IMR-90 (cell line): ENCODE measurements at places on chromosomes 2 and 18. TPM values are rescaled to one million over a fixed set of nuclear protein-coding genes. Genes with fewer than 3 reads are reported as not detected.

Gene FAHD2A
- polyA plus RNA-seq: 34.0 and 35.1 TPM in 2 replicates

Gene ASXL2
- 4.9 and 5.3 TPM in 2 replicates for polyA plus RNA-seq

Gene CXCR1
- not detected in 2 replicates for polyA plus RNA-seq

Gene MYO3B
- 0.02 TPM in 1 of 2 replicates, not detected in the other for polyA plus RNA-seq

Gene SERPINB5
- polyA plus RNA-seq: not detected in 2 replicates

Gene LCLAT1
- polyA plus RNA-seq: 6.9 and 7.5 TPM in 2 replicates

Gene ALPP
- not detected in 2 replicates for polyA plus RNA-seq

Gene POU3F3
- polyA plus RNA-seq: not detected in 2 replicates

Gene CASP10
- 0.12 and 0.13 TPM in 2 replicates for polyA plus RNA-seq

Gene UGT1A8
- polyA plus RNA-seq: not detected in 2 replicates

Gene FSHR
- not detected in 2 replicates for polyA plus RNA-seq

Gene LBX2
- polyA plus RNA-seq: 0.62 and 0.66 TPM in 2 replicates

Gene RIT2
- polyA plus RNA-seq: not detected in 2 replicates

Gene CAD
- 38.7 and 45.8 TPM in 2 replicates for polyA plus RNA-seq

Gene TEX44
- polyA plus RNA-seq: not detected in 2 replicates

DNA sequence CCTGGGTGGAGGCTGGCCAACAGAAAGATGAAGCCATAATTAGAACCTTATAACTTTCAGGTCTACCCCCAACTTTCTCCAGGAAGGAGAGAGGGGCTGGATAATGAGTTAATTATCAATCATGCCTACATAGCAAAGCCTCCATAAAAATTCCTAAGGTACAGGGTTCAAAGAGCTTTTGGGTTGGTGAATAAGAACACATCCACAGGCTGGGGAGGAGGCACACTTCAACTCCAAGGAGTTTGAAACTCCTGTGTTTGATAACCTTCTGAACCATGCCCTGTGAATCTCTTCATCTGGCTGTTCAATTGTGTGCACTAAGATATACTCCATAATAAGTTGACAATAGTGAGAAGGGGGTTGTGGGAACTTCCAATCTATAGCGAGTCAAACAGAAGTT, 552.3 kb downstream of the TDRD15 start:
- no peak for DNase-seq

GRCh38 chr2:53235836-53236582, 531.6 kb upstream of the CHAC2 start:
- no peak for DNase-seq

DNA sequence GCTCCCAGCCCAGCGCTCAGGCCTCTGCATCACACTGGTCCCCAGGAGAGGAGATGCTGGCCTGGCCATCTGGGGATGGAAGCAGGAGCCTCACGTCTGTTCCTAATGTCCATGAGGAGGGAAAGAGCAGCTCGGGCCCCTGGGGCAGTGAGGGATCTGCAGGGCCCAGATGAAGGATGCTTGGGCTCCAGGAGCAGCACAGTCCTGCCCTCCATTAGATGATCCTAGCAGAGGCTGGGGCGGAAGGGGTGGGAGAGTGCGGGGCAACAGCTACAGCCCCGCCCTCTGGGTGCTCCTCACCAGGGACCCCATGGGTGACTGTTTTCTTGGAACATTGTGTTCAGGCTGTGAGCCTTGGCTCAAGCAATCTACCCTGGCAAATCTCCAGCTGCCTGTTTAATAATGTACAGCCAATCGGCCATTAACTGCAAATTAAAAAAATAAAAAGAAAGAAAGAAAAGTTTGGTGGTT, 49.7 kb downstream of the TNS1 start:
- DNase-seq: no peak

- no peak for DNase-seq
These were observed 259.9 kb upstream of the MYT1L start for GRCh38 chr2:2590841-2591541.

DNA sequence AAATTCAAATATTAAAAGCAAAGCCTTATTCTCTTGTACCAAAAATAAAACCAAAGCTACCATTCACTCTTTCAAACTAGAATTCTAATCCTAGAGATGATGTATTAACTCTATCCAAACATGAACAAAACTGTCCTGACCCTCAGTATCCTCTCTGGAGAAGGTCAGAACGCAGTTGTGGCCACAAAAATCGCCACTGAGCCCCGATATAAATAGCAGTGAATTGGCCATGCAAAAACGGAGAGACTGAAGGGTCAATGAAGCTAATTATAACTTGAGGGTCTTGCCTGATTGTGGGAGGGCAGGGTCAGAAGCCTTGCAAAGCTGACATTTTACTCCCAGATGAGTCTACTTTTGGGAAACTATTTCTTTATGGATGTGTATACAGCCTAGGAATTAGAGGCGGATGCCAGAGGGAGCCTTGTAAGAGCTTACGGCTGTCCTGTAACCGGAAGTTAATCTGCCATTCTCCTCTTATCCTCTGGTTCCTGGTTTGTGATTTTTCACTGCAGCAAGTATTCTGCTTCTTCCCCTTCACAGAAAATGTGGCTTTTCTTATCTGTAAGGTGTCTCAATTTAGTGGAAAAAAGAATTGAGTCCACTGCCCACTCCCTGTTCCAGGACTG, 28.1 kb downstream of the CAVIN2 start:
- DNase-seq: no peak

GRCh38 chr18:76357585-76358260, 137.3 kb downstream of the ZNF516 start:
- peak; percentile 20 for DNase-seq

GRCh38 chr18:53451902-53452301, 772.6 kb downstream of the MBD2 start:
- no peak for DNase-seq

DNA sequence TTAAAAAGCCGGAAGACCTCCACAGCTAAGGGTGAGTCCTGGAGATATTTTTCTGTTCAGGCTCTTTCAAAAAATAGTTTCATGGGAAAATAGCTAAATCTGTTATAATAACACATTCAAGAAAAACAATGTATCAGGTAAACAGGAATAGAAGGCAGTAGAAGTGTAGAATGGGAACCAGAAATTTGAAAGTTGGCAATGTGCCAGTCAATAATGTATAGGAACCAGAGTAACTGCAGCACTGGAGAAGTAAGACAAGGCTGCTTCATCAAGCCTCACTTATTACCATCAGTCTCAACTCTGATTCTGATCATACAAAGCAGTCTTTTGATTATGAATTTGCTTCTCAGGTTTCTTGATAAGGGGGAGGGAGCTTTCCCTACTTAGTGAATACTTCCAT, 81.4 kb upstream of the VRK2 start:
- no peak for DNase-seq

DNA sequence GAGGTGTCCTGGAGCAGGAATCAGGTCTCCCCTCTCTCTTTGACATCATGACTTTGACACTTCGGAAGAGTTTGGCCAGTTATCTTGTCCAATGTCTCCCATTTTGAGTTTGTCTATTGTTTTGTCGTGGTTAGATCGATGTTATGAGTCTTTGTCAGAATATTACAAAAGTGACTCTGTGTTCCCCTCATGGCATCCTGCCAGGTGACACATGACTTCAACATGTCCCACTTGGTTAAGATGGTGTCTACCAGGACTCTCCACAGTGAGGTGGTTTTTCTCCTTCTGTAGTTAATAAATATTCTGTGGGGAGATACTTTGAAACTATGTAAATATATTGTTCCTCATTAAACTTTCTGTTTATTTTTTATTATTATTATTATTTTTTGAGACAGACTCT, 76.6 kb upstream of the BZW1 start:
- no peak for DNase-seq

DNA sequence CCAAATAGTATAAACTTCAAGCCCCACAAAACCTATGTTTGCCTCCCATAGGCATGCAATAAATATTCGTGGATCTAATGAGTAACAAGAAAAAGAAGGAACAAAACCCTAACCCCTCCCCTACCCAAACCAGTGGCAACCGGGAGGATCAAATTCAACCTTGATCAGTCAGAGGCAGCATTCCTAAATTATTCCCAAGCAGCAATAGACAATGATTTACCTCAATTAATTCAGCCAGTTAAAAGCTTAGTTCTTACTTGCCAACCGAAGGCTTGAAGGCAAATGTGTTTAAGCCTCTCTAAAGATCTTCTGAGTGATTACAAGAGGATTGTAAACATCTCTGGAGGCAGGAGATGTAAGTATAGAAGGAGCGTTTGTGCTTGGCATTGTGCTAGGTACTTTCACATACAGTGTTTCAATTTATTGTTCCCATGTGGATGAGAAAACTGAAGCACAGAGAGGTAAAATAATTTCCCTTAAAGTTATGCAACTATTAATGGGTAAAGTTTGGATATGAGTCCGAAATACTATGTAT, 197.7 kb downstream of the MTX2 start:
- no peak for DNase-seq

DNA sequence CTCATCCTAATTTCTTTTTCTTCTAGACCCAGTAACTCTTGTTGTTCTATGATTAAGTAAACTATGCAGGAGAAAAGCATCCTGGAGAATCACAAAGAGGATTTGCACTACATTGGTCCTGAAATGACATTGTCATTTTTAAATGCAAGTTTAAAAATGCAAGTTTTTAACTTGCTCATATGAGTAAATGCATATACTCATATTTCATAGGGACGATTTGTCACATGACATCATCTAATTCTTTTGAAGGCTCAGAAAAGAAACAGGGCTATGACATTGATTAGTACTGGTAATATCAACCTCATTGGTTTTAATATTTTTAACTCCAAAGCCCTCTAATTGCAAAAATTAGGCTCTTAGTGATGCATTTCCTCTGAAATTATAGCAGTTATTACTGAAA, 324.4 kb downstream of the LRRTM1 start:
- DNase-seq: no peak

- DNase-seq: no peak
These were observed 256.5 kb downstream of the CNTNAP5 start for GRCh38 chr2:124281541-124281940.

- no peak for DNase-seq
These were observed 2.9 kb upstream of the SLC9A4 start for GRCh38 chr2:102470168-102470567.

GRCh38 chr2:16315908-16316307, 349.7 kb downstream of the CYRIA start:
- DNase-seq: no peak

- no peak for DNase-seq
These were observed 208.8 kb upstream of the SALL3 start for GRCh38 chr18:78770823-78771139.

DNA sequence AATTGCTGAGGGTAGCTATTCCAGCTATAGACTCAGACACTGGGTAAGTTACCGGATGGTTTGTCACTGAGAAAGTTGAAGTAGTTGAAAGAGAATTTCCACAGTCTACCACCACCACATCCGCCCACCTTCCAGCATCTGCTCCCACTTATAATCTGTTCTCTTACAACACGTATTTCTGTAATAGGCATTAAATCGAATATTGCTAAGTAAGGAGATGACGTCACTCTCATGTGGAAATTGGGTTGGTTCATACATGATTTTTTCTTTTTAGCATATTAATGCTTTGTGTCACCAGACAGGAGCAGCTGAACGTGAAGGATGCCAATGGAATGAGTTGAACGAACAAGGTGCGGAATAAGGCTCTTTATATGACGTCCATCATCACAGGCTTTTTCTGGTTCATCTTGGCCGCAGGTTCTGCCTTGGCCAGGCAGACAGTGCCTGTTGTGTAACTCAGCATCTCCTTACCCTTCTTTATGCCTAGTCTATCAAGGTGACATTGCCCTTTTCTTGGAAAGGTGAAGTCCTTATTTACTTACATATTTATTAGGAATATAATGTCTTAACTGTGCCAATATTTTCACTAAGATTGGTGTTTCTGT, 45.9 kb downstream of the THUMPD2 start:
- DNase-seq: no peak

GRCh38 chr2:218400167-218400929, 680 bp downstream of the CTDSP1 start:
- DNase-seq: no peak

DNA sequence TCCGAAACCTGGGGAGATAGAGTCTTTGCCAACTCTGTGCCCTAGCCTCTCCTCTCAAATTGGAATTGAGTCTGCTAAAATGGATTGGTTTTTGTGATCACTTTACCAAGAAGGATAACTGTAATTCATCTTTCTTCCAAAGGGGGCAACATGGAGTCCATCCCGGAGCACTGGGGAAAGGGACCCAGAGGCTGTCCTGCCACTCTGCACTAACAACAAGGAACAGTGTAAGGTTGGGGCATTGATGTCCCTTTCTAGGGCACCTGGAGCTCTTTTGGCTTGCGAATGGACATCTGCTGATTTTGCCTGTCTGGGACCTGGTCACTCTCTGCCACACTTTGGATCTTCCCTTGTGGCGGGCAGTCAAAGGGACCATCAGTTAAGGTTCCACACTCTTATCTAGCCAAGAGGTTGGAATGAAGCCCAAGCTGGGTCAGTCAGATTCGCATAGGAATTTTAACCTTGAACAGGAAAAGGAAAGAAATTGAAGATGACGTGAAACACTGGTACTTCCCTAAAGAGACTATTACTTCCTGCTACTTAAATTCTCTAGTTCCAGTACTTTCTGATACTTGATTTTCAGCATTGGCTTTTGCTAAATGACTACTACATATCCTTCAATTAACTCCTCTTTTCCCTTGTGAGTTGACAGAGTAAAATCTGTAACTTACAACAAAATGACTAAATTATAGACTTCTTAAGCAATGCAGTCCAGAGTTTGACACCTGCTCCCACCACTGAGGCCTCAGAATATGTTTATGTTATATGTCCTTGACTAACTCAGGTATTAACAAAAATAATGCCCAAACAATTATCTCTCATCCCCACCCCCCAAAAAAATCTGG, 64.7 kb upstream of the KLF7 start:
- DNase-seq: no peak

- no peak for DNase-seq
These were observed 720.5 kb downstream of the MBD2 start for GRCh38 chr18:53503914-53504441.

DNA sequence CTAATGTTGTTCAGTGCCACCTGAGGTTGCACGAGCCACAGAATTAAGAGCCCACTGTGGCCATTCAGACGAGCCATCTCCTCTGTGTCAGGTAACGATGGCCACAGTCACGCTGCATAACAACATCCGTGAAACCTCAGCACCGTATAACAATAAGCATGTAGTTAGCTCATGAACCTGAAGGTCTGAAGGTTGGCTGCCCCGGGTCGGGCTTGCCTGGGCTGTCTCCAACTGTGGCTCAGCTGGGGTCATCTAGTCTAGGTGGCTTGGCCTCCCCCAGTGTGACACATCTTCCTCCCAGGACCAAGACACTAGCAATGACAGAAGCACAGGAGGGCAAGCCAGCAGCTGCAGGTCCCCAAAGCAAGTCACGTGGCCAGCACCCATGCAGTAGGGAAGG, 258.0 kb downstream of the GLI2 start:
- no peak for DNase-seq
